ENCODE measurements at places on chromosomes 3 and 15.
A peak's percentile ranks its signal among the peaks of the same experiment; 100 is the strongest.

GRCh38 chr3:41267975-41268640, 68.8 kb downstream of the CTNNB1 start:
- no peak for DNase-seq

GRCh38 chr15:36403351-36403750, 176.1 kb upstream of the CDIN1 start:
- no peak for DNase-seq

GRCh38 chr3:194623449-194624290, 9.5 kb downstream of the TMEM44 start:
- DNase-seq = peak; percentile 19

GRCh38 chr3:55487381-55488241, 505 bp upstream of the WNT5A start:
- no peak for DNase-seq

DNA sequence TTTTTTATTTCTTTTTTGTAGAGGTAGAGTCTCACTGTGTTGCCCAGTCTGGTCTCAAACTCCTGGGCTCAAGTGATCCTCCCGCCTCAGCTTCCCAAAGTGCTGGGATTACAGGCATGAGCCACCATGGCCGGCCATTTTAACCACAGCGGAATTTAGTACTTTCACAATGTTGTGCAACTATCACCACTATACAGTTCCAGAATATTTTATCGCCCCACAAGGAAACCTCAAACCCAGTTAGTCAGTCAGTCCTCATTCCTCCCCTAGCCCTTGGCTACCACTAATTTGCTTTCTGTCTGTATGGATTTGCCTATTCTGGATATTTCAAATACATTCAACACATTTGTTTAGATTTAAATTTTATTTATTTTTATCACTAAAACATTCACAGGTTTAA, 15.5 kb upstream of the HOMER2 start:
- DNase-seq = no peak

- DNase-seq = no peak
Observed at GRCh38 chr3:85270488-85270887, 311.7 kb downstream of the CADM2 start.

- no peak for DNase-seq
Observed at GRCh38 chr3:169659820-169660674, 3.5 kb downstream of the MECOM start.

GRCh38 chr3:188396900-188397299, 242.9 kb downstream of the LPP start:
- no peak for DNase-seq
